Urinary bladder (tissue), 4 donors: ENCODE measurements at places on chromosomes 7 and 10. TPM values are rescaled to one million over a fixed set of nuclear protein-coding genes. Genes with fewer than 3 reads are reported as not detected.

PLPP4 gene
- total RNA-seq, result 3.6 TPM

DNA sequence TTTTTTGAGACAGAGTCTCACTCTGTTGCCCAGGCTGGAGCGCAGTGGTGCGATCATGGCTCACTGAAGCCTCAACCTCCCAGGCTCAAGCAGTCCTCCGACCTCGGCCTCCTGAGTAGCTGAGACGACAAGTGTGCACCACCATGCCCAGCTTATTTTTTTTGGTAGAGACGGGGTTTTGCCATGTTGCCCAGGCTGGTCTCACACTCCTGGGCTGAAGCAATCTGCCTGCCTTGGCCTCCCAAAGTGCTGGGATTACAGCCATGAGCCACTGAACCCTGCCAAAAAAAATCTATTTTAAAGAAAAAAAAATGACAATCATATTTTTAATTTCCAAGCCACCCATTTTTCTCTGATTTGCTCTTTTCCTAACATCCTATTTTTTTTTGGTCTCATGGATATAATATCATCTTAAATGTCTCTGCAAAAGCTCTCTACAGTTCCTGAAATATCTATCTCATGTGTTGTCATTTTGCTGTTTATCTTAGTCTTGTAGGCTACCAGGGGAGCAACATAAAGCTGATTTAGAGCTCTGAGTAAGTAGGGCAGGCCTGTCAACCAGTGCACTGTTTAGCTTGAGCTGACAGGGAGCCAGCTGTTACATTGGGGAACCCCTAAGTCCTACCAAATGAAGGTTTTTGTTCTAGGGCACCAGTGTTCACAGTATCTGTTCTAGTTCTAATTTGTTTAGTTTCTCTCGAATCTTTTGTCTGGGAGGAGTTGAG lies 29.9 kb upstream of the HBP1 start:
- no peak for DNase-seq

DNA sequence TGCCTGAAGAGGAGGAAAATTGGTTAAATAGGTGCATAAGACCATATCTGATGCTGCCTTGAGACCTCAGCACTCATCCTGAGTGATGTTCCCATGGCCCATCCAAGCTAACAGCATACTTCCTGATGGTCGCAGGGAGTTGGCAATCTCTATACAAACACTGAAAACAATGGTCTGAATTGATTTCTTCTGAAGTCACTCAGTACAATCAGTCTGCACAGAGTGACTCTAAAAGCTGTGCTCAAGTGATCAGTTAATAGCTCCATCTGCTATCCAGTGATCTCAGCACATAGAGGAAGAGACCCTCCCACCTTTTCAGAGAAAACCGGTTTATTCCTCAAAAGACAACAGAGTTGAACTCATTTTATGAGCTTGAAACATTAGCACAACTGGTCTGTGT lies 3.9 kb downstream of the PPP1R17 start:
- DNase-seq, result no peak

AGR3 gene
- 16.8 TPM for total RNA-seq

DNA sequence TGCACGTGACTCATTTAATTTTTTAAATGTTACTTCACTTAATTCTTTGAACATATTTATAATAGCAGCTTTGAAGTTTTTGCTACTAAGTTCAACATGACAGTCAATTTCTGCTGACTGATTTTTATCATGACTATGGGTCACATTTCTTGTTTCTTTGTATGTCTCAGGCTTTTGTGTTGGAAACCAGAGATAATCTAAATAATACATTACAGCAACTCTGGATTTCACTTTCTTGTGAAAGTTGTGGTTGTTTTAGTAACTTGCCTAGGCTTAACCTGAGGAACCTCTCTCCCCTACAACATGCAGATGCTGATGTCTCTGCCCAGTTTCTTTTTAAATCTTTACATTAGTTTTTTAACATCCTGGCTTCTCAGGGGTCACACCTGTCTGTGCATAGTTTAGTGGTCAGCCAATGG lies 180.8 kb downstream of the CCDC71L start:
- no peak for DNase-seq

DNA sequence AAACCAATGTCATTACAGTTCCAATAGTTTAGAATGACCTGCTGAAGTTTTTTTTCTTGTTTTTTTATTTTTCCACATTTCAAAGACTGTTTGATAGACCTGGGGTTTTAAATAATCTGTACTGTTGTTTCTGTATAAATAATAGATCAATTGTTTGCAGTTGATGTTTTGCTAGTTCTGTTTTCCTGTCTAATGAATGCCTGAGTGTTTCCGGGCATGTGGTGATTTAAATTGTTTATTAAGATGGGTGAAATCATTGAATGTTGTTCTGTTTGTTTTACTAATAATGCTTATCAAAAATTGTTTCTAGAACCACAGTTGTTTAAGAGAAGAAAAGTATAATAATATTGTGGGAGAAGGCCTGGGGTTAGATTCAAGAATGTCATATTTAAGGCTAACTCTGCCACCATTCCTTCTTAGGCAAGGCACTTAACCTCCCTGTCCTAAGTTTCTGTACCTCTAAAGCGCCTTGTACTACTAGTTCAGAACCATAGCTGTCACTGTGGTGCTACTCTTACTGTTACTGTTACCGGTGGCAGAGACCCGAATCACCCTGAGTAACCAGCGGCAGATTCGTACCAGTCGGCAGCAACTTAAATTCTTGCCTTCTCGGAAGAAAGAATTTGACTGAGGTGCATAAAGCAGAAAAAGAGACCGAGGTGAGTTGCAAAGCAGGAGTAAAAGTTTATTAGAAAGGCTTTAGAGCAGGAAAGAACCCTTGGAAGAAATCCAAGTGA lies 1014.1 kb downstream of the REEP3 start:
- no peak for DNase-seq

DNA sequence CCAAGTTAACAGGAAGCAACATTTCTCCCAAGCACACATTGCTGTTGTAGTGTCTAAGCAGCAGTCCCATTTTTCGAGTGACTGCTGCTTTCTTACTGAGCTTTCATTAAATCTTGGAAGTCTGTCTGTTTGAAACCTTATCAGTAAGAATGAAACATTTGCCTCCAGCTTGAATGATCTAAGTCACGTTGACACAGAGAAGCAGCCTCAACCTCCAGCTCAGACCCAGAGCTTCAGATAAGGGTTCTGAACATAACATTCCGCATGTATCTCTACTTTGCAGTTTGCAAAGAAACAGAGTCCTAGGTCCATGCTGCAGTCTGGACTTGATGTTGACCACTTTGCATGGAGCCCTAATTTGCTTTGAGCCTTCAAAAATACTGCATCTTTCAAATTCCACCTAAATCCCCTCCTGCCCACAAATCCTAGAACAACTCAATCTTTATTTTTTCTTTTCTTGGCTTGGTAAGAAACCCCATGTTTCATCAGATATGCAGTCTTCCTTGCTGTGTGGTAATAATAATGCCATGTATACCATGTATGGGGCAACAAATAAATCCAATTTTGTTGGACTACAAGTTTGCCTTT lies 698.7 kb upstream of the IGFBP3 start:
- DNase-seq, result no peak

GRCh38 chr7:2104107-2104710 lies 128.5 kb downstream of the MAD1L1 start:
- DNase-seq, result peak; percentile 59

DNA sequence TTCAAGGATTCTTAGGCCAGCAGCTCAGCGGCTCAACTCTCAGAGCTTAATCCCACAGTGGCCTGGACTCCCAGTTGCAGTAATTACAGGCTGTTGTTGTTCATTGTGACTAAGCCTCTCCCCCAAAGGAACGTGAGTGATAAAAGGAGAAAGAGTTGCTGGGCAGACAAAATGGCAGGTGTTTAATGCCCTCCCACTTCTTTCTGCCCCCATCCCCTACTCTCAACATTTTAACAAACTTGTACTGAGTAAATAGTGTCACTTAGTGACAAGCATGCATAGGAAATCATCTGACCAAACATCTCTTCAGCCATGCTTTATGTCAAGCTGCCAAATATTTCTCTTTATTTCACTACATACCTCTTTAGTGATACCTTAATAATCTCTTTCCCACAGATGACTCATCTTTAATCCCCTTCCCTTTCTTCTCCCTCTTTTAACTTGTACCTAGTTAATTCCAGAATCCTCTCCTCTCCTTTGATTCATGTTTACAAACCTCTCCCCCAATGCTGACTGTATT lies 12.4 kb upstream of the MTERF1 start:
- DNase-seq, result no peak

DNA sequence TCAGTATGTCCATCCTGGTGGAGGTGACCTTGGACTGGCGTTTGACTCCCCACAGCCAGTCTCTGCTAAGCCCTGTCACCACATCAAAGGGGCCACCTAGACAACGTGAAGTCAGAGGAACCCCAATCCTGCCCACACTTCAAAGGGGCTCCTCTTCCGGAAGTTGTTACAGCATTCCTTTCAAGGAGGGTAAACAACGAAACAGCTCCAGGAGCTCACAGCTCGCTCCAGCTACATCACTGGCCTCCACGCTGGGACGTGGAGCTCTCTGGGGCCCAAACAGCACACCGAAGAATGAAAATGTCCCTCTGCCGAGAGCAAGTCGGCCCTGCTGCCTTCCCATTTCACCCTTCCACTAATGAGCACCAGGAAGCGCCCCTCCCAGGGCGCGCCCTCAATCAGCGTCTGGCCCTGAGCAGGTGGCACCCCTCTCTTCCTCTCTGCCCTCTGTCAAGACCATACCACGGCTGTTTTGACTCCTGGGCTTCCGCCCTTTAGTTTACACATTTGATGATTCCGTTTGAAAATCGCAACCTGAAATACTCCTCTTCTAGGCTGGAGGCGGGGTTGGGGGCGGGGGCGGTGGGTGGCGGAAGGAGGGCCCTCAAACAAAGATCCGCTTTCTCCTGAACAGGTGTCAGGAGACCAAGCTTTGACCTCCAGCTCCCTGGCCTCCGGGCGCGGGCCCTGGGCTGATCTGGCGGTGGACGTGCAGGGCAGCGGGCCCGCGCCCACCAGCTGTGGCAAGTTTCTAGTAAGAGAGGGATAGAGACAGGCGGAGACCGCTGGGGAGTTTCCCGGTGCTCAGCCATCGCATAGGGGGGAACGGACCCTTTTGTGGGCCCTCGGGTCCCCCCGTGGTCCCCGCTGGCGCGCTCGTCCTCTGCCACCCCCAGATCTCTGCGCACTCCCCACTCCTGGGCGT lies 53.1 kb upstream of the KDM7A start:
- DNase-seq, result no peak

RP9 gene
- total RNA-seq, result 7.8 TPM

UNC5B gene
- 12.8 TPM for total RNA-seq

AASS gene
- 60.7 TPM for total RNA-seq

CALML5 gene
- total RNA-seq, result not detected

HGF gene
- 42.7 TPM for total RNA-seq

GRCh38 chr7:80060218-80060806 lies 74.3 kb upstream of the GNAI1 start:
- no peak for DNase-seq

DNA sequence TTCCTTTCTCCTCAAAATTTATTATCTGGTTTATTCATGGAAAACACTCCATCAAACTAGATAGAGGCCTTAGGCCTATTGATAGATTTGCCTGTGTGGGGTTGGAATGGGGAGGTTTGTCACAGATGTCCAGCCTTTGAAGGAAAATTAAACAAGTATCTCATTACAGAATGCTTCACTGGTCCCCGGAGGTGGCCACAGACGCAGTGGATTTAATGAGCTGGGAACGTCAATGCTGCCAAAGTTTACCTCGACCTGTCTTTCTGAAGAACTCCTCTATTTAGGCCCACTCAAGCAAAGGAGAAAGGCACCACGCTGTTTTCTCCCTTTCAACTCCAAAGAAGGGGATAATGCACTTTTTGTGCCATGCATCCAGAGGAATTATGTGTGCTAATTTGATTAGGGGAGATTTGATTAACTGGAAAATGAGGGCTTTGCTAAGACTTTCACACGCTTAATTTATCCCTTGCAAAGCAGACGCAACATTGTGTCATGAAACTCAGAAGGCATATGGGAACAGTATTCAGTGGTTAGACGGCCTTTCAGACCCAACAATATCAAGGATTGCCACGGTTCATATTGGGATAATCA lies 558.8 kb upstream of the GALNT17 start:
- no peak for DNase-seq

DNA sequence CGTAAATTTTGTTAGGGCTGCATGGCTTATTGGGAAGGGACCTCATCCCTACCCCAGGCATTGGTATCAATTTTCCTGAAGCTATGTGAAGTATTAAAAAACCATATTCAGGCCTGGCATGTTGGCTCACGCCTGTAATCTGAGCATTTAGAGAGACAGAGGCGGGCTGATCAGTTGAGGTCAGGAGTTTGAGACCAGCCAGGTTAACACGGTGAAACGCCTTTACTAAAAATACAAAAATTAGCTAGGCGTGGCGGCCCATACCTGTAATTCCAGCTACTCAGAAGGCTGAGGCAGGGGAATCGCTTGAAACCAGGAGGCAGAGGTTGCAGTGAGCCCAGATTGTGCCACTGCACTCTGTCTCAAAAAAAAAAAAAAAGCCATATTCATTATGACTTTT lies 7.1 kb downstream of the TASOR2 start:
- no peak for DNase-seq

DNA sequence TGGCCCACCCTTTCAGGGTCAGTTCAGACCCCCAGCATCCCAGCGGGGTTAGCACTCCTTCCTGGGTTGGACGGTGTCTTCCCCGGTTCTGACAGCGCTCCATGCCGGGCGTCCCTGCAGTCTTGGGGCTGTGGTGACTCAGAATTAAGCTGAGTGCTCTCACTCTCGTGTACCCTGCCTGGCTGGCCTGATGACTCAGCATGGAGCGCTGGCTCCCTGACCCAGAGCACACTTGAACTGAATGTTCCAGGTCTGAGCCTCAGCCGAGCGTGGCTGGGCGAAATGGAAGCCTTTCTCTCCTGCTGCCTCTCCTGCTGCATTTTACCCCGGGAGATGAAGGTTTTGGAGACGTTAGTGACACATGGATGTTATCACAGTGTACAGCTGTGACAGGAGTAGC lies 7.1 kb downstream of the BAG3 start:
- DNase-seq, result no peak

- DNase-seq, result no peak
Observed at GRCh38 chr10:118036281-118036875, 10.4 kb downstream of the RAB11FIP2 start.

PI4K2A gene
- 7.4 TPM for total RNA-seq

DNA sequence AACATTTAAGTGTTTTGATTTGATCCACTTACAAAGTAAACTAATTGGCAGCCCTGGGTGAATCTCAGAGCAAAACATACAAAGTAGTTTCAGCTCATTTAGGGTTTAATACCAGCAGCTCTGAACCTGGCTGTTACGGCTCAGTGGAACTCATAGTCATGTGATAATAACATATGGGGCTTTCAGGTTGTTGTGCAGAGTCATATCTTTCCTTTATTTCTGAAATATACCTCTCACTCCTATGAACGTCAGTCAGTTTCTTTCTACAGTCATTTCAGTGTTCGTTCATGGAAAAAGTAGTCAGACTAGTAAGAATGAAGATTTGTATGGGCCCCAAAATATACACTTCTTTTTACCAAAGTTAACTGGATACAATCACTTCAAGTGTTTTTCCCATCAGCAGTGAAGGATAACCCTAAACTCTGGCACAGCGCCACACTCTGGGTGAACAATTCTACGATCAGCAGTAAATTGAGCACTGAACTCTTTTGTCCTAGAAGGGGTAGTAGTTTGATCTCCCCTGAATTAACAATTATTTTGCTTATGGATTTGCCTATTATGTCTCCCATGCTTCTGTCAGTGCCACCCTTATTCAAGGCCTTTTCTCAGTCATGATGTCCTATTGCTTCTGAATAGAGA lies 218.6 kb downstream of the THSD7A start:
- DNase-seq, result no peak
